ENCODE measurements at places on chromosomes 5 and 9. TPM values are rescaled to one million over a fixed set of nuclear protein-coding genes. Genes with fewer than 3 reads are reported as not detected.

DNA sequence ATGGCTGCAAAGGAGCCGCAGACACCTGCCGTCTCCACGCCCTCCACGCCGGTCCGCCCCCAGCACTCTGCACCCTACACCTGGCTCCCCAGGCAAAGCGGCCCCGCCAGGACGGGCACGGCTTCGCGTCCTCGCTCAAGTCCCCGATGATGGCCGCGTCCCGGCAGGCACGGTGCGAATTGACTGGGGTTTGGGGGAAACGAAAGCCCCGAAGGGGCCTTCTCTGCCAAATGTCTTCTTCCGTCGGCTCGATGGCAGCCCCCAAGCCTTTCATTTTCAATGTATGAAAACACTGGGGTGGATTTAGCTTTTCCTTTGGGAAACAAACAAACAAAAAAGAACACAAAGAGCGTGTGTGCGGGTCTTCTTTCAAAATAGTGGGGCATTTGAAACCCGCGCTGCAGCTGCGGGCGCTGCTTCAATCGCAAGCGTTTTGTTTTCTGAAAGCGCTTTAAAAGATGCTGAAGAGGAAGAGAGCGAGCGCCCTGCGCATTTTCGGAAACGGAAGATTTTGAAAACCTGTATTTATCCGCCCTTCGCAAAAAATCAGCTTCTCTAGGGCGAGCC is 160.0 kb downstream of the RMI1 start:
- peak; percentile 32 for DNase-seq

DNA sequence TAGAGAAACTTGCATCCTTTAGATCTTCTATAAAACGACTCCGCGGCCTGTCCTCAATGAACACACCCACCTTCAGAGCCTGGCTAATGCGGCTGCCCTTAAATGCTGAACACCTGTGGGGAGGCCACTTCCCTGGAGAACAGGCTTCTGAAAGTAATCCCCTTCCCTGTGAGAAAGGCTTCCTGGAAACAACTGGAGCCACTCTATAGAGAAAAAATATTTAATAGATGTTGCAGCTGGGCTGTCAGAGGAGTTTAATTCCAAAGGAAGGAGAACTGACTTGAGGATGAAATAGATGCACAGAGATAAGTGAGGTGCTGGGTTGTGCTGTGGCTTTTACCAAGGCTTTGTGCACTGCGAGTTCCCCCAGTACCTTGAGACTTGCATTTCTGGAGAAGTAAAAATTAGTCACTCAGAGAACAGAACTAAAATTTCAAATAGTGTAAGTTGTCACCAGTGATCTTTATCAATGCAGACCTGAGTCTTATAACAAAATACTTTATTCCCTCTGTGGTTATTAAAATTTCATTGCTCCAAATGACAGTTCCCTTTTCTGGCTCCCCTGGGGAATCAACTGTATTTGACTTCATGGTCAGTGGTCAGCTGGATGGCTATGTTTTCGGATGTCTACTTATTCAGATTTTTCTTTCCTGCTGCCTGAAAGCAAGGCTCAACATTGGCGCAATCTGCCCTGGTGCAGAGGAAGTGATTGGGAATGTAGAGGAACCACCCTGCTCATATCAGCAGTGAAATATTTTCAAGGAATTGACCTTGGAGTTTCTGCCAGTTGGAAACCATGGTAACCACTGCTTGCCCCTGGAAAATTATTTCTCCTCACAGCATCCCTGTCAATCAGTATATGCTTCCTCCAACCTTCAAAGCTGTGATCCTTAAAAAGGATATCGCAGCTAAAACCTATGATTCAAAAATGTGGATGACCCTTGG is 238.8 kb downstream of the SMARCA2 start:
- no peak for DNase-seq

DNA sequence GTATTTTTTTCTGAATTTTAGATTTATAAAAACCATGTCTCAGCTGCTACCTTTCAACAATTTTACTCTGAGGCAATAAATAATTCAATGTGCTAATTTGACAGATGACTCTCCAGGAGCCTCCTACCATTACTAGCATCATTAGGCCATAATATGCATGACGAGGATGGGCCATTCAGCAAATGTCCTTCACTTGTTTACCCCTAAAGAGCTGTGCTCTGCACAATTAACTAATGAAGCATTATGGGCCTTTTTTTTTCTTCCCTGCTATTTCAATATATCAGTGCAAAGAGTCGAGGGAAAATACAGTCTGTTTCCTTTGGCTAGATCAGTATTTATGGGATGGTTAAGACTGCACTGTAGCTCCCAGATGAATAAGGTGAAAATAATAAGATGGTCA is 627.2 kb downstream of the ISL1 start:
- no peak for DNase-seq

AGXT2 gene
- total RNA-seq, result not detected

CMYA5 gene
- 917 TPM for total RNA-seq

GRCh38 chr5:65480306-65480865 is 1.3 kb downstream of the ADAMTS6 start:
- peak; percentile 84 for DNase-seq

DNA sequence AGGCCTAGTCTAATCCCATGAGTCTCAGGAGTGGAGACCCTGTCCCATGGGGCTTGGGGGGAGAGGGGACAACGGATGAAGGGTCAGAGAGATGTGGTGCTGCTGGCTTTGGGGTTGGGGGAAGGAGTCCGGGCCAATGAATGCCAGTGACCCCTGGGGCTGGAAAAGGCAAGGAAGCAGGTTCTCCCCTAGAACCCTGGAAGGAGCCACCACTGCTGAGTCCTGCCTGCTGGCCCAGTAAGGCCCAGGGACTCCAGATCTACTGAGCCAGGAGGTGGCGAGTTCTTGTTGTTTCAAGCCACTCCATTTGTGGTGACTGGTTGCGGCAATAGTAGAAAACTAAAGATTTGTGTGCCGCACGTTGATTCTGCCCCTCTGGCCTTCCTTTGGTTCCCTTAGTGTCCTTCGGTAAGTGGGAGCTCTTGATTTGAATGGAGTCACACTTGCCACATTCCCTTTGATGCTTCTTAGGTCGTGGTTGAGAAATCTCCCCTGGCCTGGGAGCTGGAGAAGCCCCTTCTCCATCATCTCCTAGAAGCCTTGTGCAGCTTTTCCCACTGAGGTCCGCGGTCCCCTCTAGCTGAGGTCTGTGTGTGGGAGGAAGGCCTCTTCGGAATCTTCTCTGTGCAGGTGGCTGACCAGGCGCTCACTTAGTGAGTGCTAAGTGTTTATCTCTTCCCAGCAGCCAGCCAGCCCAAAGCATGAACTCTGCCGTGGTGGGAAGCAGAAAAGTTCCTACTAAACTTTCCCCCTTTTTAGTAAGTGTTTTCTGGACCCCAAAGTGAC is 9.0 kb downstream of the FCN1 start:
- DNase-seq, result no peak

DNA sequence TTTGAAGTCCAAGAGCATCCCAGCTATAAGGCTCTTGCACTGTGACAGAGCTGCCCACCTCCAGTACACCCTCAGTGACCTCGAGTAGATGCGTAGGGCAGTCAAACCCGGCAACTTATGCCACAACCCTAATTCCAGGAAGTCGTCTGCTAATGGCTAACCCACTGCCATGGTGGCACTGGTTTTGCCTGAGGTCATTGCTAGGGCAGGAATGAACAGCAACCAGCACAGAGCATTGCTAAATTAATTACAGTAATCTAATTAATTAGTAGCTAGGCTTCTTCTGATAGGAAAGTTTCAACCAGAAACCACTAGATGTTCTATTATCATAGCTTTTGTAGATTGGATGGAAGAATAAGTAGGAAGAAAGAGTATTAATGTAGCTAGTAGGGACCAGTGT is 122.8 kb downstream of the DPYSL3 start:
- DNase-seq, result no peak

GRCh38 chr5:15388866-15389265 is 111.1 kb upstream of the FBXL7 start:
- DNase-seq, result no peak

MYORG gene
- total RNA-seq, result 8.1 TPM

GRCh38 chr5:13212886-13213285 is 731.6 kb downstream of the DNAH5 start:
- no peak for DNase-seq

DNA sequence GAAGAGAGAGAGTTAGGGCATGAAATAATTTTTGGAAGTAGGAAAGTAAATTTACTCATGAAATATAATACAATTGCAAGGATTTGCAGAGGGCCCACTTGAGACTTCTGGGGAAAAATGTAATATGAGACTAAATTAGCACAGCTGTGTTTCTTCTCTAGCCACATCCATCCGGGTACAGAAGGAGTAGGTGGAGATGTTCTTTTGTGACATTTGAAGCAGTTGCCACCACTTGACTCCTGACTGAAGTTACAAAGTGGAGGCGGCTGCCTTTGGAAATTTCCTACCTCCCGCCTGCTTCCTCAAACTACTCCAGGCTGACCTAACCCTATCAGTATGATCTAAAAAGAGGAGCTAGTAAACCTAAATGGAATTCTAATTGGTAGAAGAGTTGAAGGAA is 58.1 kb upstream of the SHISAL2B start:
- no peak for DNase-seq

NR6A1 gene
- 1.4 TPM for total RNA-seq

ISL1 gene
- total RNA-seq, result not detected

TGFBI gene
- total RNA-seq, result 49.9 TPM

CFAP77 gene
- total RNA-seq, result 2.0 TPM

- DNase-seq, result no peak
These were observed 274.2 kb downstream of the TMEM167A start for GRCh38 chr5:82802954-82803353.

DNA sequence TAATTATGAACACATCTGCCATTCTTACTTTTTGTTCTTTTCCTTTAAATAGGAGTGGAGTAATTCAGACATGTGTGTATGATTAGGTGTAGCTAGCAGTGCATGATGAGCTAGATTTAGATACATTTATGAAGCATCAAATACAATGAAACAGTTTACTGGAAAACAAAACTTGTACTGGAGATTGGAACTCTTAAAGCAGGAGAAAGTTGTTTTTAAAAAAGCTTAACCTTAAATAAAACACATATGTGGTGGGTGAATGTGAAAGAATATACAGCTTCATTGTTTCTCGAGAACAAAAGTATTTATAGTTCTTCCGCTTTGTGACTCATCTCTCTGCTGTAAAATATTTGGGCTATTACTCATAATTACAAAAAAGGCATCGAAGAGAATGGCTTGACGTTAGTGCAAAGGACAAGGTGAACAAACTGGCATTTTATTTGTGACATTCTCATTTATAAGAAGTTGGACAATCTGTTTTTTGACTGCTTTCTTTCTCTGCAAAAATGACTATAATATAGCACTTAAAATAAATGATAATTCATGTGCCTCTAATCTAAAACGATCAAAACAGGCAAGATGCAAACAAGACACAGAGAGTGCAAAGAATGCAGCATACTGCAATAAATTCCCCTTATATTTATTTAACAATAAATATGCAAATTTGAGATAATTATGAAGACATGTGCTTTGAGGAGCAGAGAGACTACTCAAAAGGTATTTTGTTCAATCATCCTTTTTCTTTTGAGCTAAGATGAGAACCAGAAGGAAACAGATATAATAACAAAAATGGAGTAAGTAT is 478.8 kb downstream of the CETN3 start:
- DNase-seq, result no peak

GRCh38 chr9:124551472-124552272 is 44.5 kb upstream of the NR5A1 start:
- peak; percentile 46 for DNase-seq

C5orf34 gene
- total RNA-seq, result 0.40 TPM

DNA sequence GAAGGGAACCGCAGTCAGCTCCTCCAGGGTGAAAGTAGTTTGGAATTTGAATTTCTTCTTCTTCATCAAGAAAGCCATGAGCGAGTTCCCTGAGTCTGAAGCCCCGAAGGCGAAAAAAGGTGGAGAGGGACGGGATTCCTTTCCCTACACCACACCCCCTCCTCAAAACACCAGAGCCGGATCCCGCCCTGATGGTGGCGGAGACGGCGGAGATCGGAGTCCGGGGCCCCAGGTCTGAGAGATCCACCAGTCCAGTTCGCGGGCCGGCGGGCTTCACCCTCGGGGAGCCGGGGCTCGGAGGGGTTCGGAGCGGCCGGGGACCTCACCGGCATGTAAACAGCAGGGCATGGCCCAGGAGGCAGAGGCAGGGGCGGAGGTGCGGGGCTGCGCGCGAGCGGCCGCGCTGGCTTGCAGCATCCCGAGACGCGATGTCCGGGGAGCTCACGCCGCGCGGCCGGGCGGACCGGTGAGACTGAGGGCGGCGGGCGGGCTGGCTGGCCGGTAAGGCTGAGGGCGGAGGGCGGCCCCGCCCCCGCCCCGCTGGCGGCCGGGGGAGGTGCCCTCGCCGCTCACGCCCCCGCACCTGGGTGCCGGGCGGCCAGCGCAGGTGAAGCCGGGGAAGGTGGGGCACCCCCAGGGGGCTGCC is 606 bp downstream of the EEIG1 start:
- peak; percentile 57 for DNase-seq

DNA sequence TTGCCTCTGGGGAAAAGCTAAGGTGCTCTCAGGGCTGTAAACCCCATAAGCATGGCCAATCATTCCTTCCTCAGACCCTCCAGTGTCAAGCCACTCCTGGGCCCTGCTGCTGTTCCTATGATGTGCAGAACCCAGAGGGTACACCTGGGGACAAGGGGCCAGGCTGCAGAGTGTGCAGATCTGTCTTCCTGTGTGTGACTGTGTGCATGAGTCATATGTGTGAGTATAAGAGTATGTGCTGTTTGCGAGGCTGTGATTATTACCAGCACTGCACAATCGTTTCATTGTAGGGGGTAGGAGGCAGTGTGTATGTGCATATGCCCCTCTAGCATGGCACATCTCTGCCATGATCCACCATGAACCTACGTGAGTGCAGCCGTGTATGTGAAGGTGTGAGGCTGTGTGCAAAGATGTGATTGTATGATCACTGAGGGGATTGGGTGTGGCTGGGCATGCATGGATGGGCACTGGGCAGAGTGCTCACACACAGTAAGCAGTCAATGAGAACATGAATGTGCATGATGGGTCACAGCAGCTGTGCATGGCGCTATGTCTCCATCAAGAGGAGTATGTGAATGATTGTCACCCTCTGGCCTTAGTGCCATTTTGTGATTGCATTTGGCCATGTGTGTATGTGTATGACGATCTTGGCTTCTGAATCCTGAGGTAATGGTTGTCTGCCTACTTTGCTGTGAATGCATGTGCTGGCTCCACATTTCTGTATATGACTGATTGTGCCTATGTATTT is 2.4 kb upstream of the OR1K1 start:
- no peak for DNase-seq

DNA sequence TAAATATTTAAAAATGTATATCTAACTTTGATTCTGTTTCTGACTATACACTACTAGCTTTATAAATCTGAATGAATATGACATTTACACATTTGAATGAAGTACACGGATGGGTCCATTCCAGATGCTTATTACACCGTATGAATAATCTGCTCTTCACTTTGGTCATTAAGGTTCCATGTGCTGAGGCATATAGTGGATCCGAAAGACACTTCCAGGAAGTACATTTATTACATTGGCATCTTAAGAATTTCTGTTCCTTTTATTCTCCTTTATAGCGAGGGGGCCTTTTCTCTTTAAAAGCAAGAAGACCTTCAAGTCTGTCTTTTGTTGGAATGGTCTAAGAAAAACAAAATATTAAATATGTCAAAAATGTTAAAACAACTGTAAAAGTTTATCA is 147.6 kb downstream of the AUH start:
- DNase-seq, result no peak

Data from Right ventricle myocardium superior (tissue), 1 donor.